ENCODE measurements at places on chromosomes 12 and 14.

DNA sequence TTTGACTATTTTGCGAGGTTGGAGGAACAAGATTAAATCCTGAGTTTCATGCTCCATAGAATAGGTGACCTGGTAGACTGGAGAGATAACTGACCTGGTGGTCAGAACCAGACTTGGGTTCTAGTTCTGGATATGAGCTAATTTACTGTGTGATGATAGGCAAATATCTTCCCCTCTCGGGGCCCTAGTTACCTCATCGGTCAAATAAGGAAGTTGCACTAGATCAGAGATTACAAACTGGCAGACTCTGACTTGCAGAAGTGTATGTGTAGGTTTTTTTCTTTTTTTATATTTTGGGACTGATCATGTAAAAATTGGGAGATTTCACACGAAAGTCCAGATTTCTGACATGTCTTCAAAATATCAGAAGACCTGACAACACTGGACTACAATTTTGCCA is 37.0 kb downstream of the RPH3A start:
- DNase-seq, result no peak

GRCh38 chr12:20211541-20211940 is 156.8 kb upstream of the PDE3A start:
- no peak for DNase-seq

- DNase-seq, result no peak
Observed at GRCh38 chr12:94012071-94012470, 136.3 kb upstream of the PLXNC1 start.

DNA sequence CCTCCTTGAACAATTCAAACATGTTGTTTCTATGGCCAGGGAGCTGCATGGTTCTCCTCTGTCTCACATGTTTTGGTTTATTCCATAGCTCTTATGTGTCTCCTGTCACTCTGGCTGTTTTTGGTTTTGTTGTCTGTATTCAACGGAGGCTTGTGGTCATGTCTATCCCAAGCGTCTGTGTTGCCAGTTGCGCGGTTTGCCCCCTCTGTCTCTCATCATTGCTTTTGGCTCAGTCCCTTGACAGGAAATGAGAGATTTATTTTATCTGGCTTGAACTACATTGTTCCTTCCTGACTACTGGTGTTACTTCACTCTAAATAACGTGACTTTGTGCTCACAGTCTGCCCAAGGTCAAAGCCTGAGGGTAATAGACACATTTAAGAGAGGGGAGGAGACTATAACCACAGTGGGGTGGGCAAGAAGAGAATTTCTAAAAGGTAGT is 96.4 kb upstream of the SOX5 start:
- no peak for DNase-seq

- DNase-seq, result no peak
Observed at GRCh38 chr12:10101042-10101579, 2.3 kb upstream of the CLEC1A start.

GRCh38 chr14:105883066-105884005 is 357.0 kb downstream of the TMEM121 start:
- DNase-seq, result no peak

GRCh38 chr14:90483571-90483974 is 86.7 kb downstream of the CALM1 start:
- DNase-seq, result no peak

DNA sequence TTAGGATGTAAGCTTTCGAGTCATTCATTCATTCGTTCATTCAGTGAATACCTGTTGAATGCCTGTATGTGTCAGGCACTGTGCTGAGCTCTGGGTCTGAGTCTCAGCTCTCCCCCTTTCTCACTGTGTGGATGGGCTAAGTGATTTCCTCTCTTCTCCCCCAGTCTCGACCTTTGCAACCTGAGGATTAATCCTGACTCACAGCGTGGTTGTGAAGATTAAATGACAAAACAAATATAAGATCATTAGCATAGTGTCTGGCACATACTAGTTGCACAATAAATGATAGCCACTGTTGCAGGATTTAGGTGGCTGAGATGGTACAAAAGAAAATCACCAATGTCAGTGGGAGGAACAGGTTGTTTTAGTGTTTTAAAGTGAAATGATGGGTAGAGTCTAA is 136.7 kb downstream of the GPR135 start:
- no peak for DNase-seq
